Activated CD4-positive, alpha-beta memory T cell treated with anti-CD3 and anti-CD28 coated beads for 36 hours (primary cell): ENCODE measurements at places on chromosomes 13 and 19.

DNA sequence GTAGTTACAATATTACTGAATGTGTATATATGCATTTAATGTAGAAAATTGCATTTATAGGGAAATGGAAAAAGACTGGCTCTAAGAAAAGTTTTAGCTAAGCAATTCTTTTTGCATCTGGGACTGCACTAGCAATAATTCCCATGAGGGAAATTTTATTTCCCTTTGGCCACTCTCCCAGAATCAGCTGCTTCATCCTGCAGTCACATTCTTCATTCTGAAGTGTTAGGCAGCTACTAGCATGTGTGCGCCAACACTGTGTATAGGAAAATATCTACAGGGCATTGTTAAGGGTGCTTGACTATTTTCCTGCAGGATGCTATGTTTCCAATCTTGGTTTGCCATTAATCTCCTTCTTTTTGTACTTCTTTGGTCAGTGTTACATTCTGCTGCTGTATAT, 312.8 kb upstream of the PCDH20 start:
- DNase-seq: no peak

DNA sequence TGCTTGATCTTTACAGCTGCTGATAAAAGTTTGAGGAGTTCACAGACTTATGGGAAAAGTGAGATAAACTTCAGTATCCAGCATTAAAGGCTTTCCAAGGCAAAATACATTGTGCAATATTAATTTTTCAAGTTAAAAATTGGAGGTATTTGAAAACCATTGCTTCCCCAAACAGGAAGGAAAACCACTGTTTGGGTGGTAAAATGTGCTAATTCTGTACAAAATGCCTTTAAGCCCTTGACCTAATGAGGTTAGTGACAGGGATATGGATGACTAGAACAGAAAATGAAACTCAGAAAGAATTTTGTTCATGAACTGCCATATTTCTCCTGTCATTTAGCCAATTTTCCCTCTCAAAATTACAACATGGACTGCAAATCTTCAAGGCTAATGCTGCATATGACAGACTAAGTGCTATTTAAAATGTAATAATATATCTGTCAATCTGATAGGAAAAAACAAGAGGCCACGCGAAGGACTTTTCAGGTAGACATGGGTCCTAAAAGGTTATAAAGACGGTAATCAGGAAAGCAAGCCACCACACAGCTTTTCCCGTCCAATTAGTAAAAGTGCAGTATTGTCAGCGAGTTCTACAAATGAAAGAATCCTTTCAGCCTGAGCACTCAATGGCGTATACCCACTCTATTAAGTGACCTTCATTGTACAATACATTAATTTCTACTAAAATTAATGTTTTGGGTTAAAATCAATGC, 212.8 kb downstream of the ENOX1 start:
- DNase-seq: no peak

- no peak for DNase-seq
Observed at GRCh38 chr13:103097366-103097928, 31.2 kb upstream of the SLC10A2 start.

GRCh38 chr19:8361921-8362793, 1.8 kb upstream of the ANGPTL4 start:
- peak; percentile 66 for DNase-seq

GRCh38 chr13:27374126-27374613, 50.2 kb upstream of the GTF3A start:
- no peak for DNase-seq

DNA sequence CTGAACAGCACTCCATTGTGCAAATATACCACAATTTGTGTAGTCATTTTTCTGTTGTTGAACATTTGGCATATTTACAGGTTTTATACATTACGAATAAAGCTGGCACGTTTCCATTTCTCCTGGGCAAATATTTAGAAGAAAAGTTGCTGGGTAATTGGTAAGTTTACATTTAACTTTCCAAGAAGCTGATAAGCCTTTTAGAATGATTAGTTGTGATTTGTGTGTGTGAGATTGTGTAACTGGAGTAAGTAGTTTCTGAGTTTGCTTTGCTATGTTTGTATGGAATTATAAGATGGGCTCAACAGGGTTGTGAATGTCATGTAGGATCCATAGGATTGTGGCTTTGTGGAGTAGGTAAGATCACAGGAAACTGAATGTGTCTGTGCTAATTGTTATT, 1.6 kb upstream of the ZNF529 start:
- DNase-seq: no peak

DNA sequence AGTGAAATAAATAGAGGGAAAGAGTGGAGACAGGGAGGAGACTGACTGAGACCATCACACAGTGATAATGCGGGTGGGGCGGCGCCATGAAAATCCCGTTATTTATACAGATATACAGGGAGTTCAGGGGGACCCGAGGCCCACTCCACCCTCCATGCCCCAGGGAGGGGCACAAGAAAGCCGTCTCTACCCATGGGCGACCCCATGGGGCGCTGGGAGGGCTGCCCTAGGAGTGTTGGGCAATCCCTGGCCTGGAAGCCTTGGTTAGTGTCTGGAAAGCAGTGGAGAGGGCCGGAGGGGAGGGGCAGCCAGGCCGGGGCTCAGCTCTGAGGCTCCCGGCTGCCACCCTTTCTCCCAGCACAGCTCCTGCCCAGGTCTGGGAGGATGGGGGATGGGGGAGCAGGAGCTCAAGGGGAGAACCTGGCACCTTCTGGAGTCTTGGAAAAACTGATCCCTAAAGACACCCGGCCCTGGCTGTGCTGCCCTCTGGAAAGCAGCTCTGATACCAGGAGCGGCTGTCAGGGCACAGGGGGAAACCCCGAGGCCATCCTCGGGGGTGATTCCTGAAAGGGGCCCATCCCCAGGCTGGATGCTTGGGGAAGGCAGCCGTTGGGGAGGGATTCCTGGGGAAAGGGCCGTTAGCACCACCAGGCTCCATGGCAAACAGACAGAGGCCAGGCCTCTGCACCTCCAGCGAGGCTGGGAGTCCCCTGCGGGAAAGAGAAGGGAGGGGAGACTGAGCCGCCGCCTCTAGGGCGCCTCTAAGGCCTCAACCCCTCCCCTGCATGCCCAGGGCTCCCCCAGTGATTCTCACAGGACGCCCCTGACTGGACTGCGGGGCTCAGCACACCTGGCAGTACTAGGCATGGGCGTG, 3.0 kb upstream of the PRKD2 start:
- DNase-seq: no peak

DNA sequence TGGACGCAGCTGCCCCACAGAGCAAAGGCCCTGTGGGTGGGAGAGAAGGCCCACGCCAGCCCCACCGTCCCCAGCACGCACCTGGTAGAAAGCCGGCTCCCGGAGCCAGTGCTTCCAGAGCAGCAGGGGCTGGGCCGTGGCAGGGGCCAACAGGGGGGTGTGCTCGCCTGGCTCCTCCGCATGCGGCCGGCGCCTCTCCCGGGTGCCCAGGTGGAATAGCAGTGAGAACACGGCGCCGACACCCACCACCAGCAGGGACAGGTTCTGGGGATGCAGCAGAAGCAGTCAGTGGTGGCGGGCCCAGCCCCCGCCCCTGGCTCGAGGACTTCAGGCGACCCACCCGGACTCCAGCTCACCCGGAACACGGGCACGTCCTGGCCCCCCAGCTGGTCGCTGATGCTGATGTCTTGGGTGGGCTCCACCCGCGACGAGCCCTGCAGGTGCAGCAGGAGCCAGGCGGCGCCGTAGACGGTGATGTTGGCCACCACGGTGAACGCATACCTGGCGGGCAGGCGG, 8.9 kb downstream of the TEKTIP1 start:
- no peak for DNase-seq

DNA sequence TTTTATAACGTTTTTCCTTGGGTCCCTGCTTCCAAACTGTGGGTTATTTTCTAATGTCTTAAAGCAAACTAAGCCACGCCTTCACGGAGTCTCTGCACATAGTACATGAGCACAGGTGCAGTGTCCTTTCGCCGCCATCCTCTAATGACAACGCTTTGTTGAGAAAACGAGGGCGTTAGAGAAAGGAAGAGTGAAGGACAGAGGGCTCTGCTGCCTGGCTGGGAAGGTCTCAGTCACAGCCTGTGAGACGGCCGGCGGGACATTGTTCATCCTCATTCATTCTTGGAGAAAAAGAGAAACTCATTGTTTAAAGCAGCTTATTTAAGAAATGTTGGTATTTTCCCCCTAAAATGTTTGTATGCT, 9.5 kb downstream of the IL17D start:
- DNase-seq: no peak

GRCh38 chr19:34731019-34731829, 2.8 kb upstream of the ZNF181 start:
- no peak for DNase-seq

DNA sequence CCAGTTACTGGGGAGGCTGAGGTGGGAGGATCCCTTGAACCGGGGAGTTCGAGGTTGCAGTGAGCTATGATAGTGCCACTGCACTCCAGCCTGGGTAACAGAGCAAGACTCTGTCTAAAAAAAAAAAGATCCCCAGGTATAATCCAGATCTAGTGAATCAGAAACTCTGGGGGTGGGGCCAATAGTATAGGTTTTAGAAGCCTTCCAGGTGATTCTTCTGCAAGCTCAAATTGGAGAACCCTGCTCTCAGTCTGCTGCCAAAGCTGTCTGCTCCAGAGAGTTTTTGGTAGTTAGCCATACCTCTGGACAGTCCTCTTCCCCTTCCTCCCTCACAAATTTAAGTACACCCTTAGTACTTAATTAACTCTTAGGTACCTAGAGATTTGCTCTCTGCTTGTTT, 28.0 kb downstream of the SERP2 start:
- DNase-seq: no peak

DNA sequence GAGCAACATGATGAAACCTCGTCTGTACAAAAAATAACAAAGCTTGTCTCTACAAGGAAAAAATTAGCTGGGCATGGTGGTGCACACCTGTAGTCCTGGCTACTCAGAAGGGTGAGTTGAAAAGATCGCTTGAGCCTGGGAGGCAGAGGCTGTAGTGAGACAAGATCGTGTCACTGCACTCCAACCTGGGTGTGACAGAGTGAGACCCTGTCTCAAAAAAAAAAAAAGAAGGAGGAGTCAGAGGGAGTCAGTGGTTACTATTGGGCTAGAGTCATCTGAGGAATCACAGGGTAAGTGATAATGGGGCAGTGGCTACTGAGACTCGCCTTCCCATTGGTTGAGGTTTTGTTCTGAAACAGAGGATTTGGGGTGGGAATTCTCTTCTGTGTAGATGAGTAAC, 1.9 kb upstream of the GPI start:
- no peak for DNase-seq

DNA sequence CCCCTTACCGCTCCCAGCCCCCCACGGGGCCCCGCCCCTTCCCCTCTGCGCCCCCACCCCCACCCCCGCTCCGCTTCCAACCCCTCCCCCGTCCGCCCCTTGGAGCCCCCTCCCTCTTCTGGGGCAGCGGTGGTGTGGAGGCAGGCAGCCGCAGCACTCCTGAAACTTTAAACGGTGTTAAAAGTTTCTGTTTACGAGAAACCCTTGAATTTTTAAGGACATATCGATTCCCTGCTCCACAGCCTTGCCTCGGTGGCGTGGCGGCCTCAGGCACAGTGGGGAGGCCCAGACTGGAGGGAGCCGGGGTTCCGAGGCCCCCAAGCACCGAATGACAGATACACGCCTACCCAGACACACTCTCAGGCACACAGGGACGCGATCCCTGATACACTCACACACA, 4.8 kb upstream of the NFIX start:
- DNase-seq: no peak

- DNase-seq: no peak
Observed at GRCh38 chr13:112898621-112899280, 70.3 kb upstream of the MCF2L start.

GRCh38 chr19:2523630-2524311, 47.8 kb downstream of the GADD45B start:
- DNase-seq: no peak

DNA sequence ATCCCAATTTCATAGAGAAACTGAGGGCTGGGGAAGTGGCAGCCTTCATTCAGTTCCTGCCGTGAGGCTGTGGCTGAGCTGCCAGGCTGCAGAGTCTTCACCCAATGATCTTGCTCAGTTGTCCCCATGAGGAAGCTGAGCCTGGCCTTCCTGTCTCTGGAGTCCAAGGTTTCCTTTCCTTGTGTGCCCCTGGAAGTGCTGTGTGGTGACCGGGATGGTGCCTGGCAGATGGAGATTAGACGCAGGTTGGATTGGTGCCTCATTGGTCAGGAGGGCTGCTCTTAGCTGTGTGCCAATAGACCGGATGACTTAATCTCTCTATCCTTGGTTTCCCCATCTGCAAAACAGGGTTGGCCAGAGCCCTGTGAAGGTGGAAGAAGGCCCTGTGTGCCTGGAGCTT, 24.6 kb downstream of the DNM2 start:
- no peak for DNase-seq

GRCh38 chr13:21059641-21060337, 1.6 kb downstream of the LATS2 start:
- DNase-seq: no peak

DNA sequence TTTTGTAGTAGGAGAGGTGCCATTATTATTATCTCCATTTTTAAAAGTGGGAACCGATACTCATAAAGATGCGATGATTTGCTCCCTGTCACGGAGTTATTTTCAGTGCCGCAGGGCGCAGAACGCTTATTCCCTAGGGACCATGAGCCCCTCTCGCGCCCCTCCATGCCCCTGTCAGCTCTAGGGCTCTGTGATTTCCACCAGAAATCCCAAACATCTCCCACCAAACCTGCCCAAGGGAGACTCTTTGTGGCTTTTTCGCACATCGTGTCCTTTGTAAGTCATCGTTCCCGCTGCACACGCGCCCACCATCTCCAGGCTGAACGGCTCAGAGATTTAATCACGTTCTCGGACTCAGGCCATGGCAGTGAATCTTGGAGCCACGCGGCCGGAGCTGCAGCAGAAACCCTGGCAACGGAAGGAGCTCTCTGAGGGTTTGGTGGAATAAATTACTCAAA, 105.1 kb downstream of the DNAJC15 start:
- no peak for DNase-seq

DNA sequence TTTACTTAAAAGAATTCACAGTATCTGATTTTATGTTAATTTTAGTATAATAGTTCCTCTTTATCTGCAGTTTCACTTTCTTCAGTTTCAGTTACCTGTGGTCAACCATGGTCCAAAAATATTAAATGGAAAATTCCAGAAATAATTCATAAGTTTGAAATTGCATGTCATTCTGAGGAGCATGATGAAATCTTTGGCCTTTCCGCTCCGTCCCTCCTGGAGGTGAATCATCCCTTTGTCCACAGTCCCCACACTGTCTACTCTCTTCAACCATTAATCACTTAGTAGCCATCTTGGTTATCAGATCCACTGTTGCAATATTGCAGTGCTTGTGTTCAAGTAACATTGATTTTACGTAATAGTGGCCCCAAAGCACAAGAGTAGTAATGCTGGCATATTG, 26.9 kb downstream of the SLITRK6 start:
- DNase-seq: no peak

DNA sequence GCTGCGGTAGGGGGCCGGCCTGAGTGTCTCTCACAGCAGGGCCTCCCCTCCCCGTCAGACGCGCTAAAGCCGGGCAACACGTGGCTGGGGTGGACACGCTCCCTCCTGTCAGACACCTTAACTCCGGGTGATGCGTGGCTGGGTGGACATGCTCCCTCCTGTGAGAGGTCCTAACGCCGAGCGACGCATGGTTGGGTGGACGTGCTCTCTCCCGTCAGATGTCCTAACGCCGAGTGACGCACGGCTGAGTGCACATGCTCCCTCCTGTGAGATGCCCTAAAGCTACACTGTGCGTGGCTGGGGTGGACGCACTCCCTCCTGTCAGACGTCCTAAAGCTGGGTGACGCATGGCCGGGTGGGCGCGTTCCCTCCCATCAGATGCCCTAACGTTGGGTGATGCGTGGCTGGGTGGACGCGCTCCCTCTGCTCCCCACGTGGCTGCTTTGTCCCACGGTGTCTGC, 126.1 kb upstream of the MCF2L start:
- no peak for DNase-seq

GRCh38 chr13:105363261-105364190, 1171.9 kb downstream of the EFNB2 start:
- no peak for DNase-seq
